ENCODE measurements at places on chromosomes 5 and 9. TPM values are rescaled to one million over a fixed set of nuclear protein-coding genes. Genes with fewer than 3 reads are reported as not detected.

DNA sequence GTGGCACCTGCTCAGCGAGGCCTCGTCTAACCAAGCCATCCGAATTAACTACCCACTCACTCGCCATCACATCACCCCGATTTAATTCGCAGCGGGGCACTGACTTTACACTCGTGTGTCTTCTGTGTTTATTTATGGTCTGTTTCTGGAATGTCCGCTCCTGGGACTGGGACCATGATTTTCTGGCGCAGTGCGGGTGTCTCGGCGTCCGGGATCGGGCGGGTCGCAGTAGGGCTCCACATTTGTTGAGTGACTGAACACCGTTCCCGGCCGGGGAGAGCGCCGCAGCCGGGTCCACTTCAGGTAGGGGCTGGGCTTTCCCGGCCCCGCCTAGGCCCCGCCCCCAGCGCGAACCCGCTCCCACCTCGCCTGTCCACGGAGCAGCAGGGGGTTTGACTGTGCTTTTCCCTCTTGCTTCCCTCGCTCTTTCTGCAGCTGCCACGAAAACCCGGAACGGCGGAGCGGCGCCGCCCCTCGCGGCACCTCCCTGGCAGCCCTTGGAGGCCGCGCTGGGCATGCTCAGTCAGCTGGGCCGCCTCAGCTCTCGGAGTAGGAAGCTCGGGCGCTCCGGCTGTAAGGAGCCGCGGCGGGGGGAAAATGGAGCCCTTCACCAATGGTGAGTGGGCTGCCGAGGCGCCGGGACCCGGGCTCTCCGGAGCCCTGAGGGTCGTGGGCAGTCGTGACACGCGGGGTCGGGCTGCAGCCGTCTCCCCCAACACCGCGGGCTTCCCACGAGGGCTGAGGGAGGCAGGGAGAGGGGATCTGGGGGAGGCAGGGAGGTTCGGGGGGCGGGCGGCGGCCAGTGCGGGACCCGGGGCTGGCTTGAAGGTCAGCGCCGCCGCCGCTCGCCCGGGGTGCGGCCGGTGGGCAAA lies at the start of gene LNPEP:
LNPEP (plus strand) TSS at position 522 of the 872 bp plus-strand sequence; CDS start at position 598, 76 bp downstream.
- DNase-seq, result peak; percentile 95

GRCh38 chr9:119302988-119303698 lies 66.1 kb downstream of the BRINP1 start:
- DNase-seq, result no peak

DNA sequence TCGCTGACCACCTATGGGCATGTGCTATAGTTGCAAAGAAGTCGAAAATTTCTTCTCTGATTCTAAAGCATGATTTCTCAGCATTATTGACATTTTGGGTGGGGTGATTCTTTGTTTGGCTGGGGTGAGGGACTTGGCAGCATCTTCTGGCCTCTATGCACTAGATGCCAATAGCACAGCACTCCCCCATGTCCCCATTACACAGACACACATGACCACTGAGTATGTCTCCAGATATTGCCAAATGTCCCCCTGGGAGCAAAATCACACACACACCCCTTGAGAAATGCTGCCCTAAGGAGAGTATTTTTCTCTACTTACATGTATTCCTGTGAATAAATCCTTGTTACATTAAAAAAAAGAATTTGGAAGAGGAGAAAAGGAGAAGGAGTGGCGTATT lies 89.1 kb downstream of the PDZD2 start:
- DNase-seq, result no peak

DNA sequence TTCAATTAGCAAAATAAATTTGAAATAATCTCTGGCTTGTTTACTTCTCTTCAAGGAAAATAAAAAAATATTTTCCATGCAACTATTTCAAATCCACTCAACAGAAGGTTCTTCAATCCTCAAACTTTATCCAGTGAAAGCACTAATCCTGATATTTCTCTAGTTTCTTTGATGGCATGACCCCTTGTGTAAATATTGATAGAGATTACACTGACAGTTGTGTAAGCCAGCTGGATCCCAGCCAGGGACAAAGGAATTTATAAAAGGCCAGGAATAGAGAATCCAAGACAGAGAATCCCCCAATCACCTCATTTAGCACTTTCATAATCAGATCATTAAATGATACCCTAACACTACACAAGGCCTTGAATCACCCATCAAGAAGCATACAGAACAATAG lies 135.2 kb downstream of the GNA14 start:
- DNase-seq, result peak; percentile 82

GRCh38 chr5:78801413-78801812 lies 152.8 kb upstream of the LHFPL2 start:
- DNase-seq, result no peak

DNA sequence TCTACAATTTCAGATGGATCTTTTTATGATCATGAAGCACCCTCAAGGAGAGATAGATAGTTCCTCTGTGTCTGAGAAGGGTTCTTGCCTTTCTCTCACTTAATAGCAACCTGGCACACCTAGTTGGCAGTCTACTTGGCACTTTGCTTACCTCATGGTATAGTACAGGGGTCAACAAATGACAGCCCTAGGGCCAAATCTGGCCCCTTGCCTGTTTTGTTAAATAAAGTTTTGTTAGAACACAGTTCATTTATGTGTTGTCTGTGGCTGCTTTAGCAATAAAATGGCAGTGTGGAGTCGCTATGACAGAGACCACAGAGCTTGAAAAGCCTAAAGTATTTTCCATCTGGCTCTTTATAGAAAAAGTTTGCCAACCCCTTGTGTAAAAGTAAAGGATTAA lies 119.3 kb upstream of the CPEB4 start:
- no peak for DNase-seq

GRCh38 chr5:119435436-119436132 lies 16.7 kb upstream of the HSD17B4 start:
- DNase-seq, result no peak

GRCh38 chr9:129245276-129245675 lies 67.2 kb upstream of the IER5L start:
- DNase-seq, result no peak

- no peak for DNase-seq
These were observed 75.1 kb upstream of the ADCY2 start for GRCh38 chr5:7320701-7321301.

- DNase-seq, result no peak
These were observed 30.0 kb upstream of the CPEB4 start for GRCh38 chr5:173858021-173858669.

GRCh38 chr5:1217596-1218206 lies 7.5 kb upstream of the SLC6A18 start:
- DNase-seq, result no peak

DNA sequence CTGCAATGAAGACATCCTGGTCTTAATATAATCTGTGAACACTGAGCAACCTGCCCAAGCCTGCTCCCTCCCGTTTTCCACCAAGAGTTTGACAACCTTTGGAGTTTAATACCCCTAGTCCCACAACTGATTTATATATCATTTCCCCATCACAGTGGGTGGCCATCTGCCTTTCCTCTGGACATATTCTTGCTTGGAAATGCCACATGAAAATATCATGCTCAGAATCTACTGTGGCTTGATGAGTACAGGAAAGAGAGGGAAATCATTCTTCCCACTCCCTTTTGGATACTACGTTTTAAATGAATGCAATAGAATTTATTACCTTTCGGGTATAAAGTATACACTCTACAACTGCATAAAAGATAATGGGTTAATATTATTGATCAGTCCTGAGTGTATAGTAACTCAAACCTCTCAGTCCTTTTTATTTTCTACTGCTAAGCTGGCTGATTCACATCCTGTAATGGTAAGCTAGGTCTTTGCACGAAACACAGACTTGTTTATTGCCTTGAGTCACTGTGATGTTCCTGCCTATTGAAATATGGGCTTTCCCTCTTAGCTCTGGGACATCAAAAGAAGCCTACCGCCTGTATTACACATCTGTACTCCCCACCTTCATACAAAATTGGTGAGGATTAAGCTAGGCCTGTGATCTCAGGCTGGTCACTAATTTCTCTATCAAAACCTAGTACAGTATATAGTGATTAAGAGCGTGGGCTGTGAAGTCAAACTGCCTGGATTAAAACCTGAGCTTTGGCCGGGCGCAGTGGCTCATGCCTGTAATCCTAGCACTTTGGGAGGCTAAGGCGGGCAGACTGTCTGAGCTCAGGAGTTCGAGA lies 67.6 kb upstream of the NR5A1 start:
- no peak for DNase-seq

- no peak for DNase-seq
These were observed 29.8 kb downstream of the TARS1 start for GRCh38 chr5:33470544-33470943.

- no peak for DNase-seq
These were observed 42.1 kb upstream of the CTNNA1 start for GRCh38 chr5:138711087-138711486.

DNA sequence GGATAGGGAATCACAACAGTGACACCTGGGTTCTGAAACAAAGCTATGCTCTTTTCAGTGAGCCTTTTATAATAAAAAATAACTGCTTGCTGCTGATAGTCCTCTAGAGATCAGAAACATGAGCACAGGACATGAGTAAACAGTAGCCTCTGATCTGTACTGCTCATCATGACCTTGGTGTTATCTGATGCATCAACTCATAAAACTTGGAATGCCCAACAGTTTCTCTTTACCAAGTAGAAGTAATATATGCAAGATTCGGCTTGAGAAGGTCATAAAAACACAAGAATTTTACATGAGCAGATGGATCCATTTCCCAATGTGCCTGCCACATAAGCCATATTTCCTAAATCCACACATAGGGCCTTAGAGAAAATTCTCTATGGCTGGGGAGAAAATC lies 318.3 kb upstream of the GRAMD2B start:
- no peak for DNase-seq

- no peak for DNase-seq
These were observed 7.5 kb downstream of the SURF4 start for GRCh38 chr9:133368249-133368881.

- DNase-seq, result no peak
These were observed 5.9 kb downstream of the ABCA2 start for GRCh38 chr9:137021979-137022661.

DNA sequence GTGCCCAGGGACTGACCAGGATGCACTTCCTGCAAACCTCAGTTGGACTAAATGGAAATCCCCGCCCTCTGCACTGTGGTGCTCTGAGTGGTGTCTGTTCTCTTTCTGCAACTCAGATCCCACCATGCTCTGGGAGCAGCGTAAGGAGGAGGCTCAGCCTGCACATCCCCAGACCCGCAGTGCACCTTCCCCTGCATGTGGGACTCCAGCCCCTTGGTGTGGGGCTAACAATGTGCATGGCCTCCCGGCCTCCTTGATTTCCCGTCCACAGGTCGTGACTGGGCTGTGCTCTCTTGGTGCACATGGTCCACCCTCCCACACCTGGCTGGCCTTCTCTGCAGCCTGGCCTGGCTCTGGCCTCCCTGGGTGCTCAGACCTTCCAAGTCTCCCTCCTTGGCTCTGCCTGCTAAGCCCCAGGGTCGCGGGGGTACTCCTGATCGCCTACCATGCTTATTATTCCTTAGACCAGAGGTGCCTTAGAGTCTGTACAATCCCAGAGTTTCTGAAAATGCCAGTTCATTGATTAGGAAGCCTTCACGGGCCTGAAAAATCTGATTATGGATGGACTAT lies 397.5 kb downstream of the IRX2 start:
- DNase-seq, result no peak

DNA sequence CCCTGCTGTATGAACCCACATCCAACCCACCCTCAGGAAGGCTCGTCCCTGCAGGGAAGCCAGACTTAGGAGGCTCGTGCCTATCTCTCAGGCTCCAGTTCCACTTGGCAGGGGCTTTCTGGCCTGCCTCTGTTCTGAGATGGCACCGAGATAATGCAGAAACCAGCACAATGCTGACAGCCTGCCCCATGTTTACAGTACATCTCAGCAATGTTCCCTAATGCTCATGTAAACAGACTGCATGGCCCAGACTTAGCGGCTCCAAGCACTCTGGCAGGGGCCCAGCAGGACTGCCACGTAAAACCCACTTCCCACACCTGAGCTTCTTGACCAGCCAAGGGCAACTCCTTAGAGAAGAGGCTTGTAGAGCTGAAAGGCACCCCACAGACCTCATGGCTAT lies 499.5 kb upstream of the BRINP1 start:
- DNase-seq, result no peak

DNA sequence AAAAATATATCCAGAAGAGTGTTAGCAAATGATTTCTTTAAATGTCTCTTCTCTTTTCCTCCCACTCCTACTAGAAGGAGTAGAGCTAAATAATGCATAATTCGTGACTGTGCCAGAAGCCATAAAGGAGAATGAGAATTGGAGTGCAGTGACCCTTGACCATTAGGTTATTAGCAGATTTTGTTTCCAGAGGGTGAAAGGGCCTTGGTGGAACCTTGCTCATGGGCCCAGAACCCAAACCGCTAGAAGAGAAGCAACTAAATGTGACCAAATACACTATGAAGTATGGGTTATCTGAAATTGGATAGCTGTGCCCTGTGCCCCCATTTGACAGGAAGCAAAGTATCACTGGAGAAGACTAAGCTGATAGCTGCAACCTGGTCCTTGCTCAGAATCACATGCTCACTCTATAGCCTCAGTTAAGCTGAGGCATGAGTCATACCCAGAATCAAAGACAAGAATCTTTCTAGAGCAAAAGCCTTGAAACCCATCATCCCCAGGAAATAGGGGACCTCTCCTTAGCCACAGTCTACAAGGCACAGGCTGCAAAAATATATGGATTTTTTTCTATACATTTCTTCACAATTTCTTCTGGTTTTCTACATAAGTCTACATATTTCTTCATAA lies 36.3 kb downstream of the CAPSL start:
- no peak for DNase-seq

DNA sequence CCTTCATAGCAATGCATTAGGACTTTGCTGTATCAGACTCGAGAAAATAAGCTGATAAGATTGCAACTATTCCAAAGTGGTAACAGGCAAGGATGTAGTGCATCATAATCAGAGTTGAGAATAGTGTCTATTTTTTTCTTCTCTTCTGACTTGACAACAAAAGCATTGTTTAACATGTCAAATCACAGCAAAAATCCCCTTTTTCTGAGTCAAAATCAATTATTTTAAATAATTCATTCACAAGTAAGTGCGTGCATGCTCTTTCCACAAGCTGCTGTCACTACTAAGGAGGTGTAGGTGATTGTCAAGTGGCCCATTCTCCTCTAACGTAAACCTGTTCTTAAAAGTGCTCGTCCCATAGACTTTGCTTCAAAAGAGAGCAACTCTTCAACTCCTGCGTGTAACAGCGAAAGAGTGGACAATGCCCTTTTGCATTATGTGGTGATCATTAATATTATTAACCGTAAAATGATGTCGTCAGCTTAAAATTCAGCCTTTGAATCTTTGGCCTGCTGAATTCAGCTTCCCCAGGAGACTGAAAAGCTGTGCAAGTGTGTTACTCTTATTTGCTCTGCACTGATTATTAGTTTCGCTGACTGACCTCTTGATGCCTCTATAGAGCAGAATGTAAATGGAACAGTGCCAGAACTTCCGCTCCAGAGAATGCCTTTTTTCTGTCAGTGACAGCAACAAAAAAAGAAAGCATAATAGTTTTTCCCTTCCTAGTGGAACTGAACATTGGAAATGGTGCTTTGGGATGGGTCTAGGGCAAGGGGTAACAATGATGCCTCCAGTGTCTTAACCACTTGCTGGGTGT lies 680.8 kb upstream of the SEMA6A start:
- DNase-seq, result peak; percentile 19

PCDHB4 gene
- polyA plus RNA-seq, result 1.7 TPM

GLRA1 gene
- polyA plus RNA-seq, result not detected

GRXCR2 gene
- polyA plus RNA-seq, result not detected

SEMA6A gene
- polyA plus RNA-seq, result 36.1 TPM

FOCAD gene
- polyA plus RNA-seq, result 36.1 TPM

SNCAIP gene
- 24.5 TPM for polyA plus RNA-seq

MAPK9 gene
- polyA plus RNA-seq, result 41.2 TPM

CEMIP2 gene
- polyA plus RNA-seq, result 37.8 TPM

C5orf58 gene
- polyA plus RNA-seq, result 0.94 TPM

TSSK1B gene
- polyA plus RNA-seq, result not detected

HSD17B3 gene
- 0.65 TPM for polyA plus RNA-seq

SLC31A2 gene
- polyA plus RNA-seq, result 3.1 TPM

PCDHGA2 gene
- polyA plus RNA-seq, result 3.9 TPM

PCDHGB3 gene
- 3.0 TPM for polyA plus RNA-seq

FAM153A gene
- 0.27 TPM for polyA plus RNA-seq

MTMR12 gene
- polyA plus RNA-seq, result 31.2 TPM
